Stimulated activated naive B cell treated with anti-CD40 and anti-IgM and Interleukin-4, amounts not matched to agents 10 μg/mL and 1 μg/mL and 100 μg/mL, for 72 hours (primary cell): ENCODE measurements at places on chromosomes 2 and 18.

DNA sequence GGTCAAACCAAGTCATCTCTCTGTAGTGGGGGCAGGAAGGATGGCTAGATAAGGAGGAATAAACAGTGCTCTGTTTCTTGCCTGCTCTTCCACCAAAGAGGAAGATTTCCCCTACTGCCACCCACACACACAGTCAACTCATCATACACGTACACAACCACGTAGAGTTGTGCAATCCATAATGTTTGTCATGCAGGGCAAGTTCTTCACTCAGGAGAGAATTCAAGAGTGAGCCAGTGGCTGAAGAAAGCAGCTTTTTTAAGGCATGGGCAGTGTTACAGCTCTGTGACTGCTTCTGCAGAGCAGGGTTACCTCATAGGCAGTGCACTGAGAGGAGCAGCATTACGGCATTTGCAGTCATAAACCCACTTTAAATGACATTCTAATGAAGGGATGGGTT is 283.0 kb downstream of the RND3 start:
- DNase-seq, result no peak

- DNase-seq, result no peak
These were observed 213.8 kb downstream of the DSC3 start for GRCh38 chr18:30828700-30829099.

GRCh38 chr18:77321823-77322805 is 72.5 kb downstream of the GALR1 start:
- no peak for DNase-seq

DNA sequence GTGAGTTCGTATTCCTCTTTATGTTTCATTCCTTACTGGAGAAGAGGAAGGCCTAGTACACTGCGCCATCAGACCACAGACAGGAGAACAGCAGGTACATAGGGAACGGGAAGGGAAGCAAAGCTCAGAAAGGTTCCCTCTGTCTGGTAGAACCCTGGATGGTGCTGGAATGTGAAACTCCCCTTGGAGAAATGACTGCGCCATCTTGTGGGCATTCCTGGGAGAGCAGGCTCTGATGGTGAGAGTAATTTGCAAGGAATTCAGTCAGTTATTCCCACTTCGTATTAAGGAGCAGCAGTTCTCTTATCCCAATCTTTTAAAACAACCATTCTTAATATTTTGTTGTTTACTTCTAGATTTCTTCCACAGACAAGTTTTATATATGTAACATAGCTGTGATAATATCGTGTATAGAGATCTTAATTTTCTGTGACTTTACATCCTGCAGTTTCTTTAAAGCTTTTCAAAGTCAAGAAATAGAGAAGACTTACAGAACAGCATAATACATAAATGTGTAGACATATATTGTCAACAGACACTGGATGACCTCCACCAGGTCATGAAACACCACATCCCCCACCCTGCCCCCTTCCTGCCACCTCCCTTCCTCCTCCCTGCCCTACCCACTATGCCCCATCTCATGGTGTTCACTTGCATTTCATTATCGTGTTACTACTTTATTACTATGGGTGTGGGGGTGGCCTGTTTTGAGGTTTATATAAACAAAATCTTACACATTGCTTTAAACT is 83.9 kb downstream of the ARHGEF4 start:
- no peak for DNase-seq

GRCh38 chr2:74528600-74529356 is 728 bp downstream of the AUP1 start:
- no peak for DNase-seq

GRCh38 chr18:79517341-79517740 is 121.6 kb downstream of the NFATC1 start:
- DNase-seq, result no peak

- DNase-seq, result no peak
These were observed 94.1 kb upstream of the OTOS start for GRCh38 chr2:240234503-240234951.

DNA sequence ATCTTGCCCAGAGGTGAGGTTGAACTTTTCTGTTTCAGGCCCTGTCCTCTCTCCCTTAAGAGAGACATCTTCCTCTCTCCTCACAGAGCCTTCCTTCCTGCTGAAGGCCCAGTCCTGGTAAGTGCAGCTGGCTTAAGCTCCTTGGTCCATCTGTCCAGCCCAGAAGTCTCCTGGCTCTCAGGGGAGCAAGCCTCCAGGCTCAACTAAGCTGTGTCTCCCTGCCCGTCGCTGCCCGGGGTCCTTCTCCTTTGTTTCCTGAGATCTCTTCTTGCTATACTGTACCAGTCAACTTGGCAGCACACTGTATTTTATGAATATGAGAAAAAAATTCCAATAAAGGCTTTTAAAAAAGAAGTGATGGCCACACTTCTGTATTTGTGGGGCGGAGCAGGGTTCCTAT is 77.4 kb downstream of the KCNF1 start:
- DNase-seq, result no peak

DNA sequence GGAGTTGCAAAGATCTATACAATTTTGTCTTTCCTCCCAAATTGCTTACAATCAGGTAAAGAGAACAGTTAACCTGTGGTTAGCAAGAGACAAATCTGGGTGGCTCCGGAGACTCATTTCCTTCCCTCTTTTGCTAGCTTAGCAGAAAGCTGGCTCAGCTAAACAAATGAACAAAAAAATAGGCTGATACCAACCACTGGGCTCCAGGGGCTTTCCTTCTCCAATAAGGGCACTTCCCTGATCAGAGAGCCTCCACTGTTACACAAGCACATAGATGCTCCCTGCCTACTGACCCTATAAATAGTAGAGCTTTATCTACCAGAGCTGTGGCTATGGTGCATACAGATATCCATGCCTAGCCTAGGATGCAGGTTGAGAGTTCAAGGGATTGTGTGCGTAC is 90.1 kb upstream of the ARL5A start:
- DNase-seq, result no peak

- DNase-seq, result no peak
These were observed 22.6 kb upstream of the PLEK start for GRCh38 chr2:68342470-68342869.

- no peak for DNase-seq
These were observed 32.8 kb upstream of the IL1B start for GRCh38 chr2:112869258-112869842.

GRCh38 chr2:69180227-69180626 is 167.2 kb downstream of the ANTXR1 start:
- DNase-seq, result no peak

DNA sequence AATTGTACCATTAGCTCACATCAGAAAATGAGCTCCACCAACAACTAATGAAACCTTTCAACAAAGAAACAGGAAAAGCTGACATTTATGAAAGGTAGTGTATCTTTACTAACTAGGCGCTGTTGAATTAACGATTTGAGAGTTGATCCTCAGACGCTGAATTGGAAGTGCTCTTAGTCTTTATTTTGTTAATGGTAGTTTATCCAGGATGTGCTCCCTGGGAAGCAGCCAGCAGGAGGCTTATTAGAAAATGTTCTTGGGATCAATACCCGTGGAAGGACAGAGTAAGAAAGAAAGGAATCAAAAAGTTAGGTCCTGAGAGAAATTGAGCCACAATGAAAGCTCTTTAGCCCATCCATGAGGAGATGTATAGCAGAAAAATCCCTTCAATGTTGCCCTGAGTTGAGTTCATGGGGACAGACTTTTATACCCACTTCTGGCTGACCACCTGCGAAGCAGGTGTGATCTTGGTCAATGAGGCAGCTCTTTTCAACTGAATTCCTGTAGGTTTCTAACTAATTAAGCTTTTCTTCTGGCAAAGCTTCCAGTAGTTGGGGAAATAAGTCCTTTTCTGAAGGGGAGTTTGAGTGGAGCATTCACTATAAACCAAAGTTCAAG is 492.6 kb upstream of the REG3G start:
- no peak for DNase-seq

GRCh38 chr2:239098288-239098970 is 250.5 kb downstream of the TWIST2 start:
- no peak for DNase-seq

DNA sequence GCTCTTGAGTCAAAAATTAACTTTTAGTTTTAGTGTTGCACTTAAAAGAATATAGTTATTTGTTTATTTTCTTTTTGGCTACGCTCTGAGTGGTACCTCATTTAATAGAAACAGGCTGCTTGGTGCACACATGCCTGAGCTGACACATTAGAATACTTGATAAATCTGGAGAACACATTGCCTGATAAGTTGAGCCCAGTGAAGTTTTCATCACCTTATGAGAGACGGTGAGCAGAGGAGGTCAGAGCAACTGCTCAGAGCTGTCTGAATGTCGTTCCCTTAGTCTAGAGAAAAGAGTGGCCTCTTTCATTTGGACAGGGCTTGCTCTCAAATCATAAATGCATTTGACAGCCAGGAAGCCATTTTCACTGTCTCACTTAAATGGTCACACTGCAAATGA is 715.9 kb downstream of the MBD2 start:
- DNase-seq, result no peak

DNA sequence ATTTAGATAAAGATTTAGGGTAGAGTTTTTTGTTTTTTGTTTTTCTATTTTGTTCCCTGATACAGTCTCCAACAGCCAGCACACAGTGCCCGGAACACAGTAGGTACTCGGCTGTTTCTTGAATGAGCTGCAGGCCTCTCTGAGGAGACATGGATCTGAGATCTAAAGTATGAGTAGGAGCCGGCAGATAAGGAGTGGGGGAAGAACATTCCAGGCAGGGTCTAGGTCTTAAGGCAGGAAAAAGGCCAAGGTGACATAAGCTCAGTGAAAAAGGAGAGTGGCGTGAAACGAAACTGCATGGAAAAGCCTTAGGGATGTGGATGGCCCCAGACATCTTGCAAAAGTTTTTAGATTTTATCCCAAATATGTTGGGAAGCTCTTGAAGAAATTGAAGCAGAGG is 94.4 kb downstream of the ITGB1BP1 start:
- DNase-seq, result no peak

GRCh38 chr2:10141736-10142639 is 19.4 kb downstream of the RRM2 start:
- no peak for DNase-seq

DNA sequence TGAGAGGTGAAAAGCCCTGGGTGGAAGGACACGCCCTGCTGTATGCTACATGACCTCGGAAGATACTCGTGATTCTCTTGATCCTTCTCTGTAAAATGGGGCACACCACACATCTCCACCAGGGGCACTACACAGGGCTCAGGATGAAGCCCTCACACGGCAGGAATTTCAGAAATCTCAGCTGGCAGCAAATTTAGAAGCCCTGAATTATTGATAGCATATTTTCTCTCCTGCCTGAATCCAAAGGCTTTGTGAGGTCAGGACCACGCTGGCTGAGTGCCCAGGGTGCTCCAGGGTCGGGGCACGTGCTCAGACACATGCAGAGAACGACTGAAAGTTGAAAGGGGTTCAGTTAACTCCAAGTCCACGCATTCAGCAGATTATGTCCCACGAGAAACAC is 42.1 kb upstream of the GALR1 start:
- DNase-seq, result peak; percentile 15

DNA sequence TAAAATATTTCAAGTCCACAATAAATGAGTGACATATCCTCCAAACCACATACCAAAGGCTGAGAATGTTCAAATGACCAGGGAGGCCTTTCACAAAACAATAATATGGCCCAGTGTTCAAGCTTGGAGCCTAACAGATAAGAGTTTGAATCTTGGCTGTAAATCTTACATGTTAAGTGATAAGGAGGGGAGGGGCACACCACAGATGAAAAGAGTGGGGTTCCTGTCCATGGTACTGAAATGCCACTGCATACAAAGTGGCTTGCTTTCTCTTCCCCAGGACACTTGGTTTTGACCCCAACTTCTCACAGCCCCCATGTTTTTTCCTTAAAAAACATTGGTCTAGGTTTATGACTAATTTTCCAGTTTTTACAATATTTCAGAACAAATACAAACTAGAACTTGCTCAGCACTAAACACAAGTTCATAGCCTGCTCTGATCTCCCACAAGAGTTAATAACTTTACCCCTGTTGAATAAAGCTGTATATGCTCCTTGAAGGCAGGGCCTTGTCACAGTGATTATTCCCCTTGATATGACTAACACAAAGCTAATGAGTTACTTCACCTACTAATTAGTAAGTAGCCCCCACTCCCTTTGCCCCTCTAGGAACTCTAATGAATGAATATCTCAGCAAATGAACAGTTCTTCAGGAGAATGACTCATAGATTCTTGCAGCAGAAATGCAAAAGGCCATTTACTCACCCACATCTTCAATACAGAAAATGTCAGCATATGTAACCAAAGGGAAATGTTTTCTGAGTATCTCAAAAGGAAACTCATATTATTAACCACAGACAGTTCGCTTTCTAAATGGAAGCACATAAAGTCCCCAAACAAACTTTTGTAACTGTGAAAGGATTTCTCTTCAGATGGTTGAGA is 142.2 kb downstream of the SATB2 start:
- no peak for DNase-seq

DNA sequence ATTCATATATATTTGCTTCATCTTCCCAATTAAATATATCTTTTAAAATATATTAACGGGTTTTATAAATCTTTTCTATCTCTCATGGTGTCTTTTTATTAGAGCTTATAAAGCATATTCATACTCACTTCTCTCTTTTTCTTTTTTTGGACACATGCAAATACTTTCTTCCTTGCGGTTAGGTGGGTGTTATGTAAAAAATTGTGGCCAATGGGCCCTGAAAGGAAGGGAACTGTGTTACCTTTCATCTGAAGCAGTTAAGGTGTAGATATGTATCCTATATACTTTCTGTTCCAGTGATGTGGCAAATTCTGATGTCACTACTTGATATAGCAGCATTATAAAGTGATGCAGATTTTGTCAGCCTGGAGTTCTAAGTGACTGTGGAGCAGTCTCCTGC is 714.5 kb downstream of the PLCL1 start:
- DNase-seq, result no peak

DNA sequence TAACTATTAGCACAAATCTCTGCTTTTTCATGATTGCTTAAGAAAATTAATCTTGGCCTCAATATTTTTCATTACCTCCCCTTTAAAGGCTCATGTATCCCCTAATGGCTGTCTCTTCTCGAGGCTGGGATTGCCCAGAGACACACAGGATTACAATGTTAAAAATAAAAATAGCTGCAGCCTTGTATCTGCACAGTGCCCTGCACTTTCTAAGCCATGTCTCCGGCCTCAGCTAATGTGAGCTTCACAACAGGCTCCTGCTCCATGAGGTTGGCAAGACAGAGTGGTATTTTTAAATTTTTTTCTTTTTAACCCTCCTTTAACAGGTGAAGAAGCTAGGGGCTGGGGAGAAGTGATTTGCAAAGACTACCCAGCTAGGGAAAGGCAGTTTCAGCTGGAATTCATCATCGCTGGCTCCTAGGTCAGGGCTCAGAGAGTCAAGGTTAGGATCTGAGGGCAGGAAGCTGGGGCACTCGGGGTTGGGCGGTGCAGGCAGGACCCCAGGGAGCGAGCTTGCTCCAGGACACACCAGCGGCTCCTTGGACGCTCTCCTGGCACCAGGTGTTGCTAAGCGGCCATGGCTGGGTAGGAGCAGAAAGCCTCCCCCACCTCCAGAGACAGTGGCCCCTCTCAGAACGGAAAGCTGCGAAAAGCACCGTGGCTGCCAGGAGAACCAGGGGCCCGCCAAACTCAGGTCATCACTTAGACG is 135.6 kb downstream of the SMAD2 start:
- DNase-seq, result no peak

DNA sequence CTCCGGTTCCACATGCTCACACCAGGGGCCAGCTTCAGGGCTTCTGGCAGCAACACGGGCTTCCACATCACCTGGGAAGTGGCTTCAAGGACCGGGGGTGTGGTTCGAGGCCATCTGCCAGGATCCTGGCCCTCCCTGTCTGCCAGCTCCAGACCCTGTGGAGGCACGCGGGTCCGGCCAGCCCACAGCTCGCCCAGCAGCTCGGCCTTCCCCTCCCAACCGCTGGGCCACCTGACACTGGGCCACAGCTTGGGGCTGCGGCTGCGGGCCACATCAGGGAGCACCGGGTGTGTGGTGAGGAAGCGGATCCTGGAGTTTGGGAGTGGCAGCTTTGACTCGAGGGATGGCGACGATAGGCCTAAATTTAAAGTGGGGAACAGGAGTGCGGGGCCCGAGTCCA is 7.0 kb downstream of the C2orf81 start:
- DNase-seq, result no peak
